ENCODE measurements at places on chromosomes 3 and 15.

DNA sequence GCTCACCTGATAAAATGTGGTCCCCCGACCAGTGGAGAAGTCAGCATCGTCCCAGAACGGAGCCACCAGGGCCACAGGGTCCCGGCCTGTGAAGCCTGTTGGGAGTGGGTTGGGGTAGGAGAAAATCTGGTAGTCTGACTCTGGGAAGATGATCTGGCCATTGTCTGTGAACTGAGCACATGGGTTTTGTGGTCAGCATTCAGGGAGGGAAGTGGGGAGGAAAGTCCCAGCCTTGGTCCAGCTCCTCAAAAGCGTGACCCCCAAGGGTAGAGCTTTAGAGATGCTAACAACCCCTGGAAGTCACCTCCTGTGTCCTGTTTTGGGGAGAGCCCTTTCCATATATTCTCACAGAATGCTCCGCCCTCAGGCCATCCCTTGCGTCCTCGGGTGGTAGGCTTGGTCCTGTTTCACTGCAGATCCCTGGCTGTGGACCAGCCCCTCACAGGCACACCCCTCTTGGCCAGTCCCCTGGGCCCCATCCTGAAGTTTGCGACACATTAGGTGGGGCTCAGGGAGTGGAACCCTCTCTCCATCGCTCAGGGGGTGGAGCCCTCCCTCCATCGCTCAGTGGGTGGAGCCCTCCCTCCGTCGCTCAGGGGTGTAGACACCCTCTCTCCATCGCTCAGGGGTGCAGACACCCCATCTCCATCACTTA, 40.0 kb downstream of the MUC4 start:
- no peak for DNase-seq

DNA sequence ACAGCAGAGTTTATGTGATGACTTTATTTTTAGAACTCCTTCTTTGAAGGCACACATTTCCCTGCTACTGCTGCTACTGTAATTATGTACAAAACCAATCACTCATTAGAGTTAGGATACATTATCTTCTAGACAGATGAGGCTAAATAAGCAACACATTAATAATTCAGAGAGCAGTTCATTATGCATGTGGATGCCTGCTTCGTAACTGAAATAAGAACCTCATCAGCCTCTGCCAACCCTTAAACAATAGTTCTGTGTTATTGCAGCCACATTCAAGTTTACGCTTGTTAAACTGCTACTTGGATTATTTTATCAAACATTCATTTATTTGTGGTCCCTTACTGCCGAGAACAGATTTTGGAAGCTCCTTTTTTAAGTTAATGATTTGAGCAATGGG, 52.5 kb upstream of the C15orf61 start:
- no peak for DNase-seq

DNA sequence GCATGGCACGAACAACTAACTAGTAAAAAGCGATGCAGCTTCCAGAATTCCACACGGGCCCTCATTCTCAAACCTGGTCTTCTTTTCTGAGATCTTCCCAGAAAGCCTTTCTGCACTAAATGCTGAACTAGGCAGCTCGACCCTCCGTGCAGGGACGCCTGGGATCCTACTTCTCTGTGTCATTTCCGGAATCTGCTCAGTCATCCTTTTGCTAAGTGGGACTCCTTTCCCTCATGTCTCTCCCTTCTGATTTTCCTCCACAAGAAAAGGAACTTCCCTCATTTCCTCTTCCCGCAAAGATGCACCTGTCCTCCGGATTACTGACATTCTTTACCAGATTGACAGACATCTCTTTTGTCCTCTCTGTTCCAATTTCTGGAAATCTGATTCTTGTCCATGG, 9.2 kb upstream of the HES1 start:
- no peak for DNase-seq

GRCh38 chr3:127978636-127979035, 63.6 kb downstream of the KBTBD12 start:
- DNase-seq = no peak

DNA sequence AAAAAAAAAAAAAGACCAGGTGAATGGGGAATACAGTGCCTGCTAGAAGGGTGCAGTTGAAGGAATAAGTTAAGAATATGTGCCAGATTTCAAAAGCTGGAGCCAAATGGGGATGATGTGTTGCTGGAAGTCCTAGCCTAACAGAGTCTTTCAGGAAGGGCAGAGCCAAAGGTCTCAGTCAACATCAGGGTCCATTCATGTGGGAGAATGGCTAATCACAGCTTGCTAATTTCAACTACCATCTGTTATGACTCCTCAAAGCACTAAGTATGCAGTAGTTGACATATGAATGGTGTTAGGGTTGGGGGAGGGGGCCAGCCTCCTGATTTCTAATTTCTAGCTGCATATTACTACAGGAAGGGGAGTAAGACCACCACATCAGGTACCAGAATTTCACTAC, 4.4 kb downstream of the ZBTB38 start:
- DNase-seq = no peak

- no peak for DNase-seq
Observed at GRCh38 chr3:16427103-16427965, 86.2 kb downstream of the RFTN1 start.

DNA sequence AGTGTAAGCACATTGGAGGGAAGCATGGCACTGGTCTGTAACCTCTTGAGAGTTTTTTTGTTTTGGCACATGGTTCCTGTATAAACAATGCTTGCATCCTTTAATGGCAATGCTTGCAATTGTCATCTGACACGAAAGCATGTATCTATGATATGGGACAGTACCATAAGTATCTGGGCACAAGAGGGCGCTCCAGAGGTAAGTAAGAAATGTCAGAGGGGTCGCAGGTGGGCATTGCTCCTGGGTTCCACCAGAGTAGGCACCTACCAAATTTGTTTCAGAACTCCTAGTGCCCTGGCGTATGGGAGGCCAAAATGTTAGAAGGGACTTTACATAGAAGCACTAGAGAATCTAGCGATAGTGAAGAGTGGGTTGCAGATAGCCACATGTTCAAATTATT, 58.7 kb upstream of the BCHE start:
- DNase-seq = no peak

DNA sequence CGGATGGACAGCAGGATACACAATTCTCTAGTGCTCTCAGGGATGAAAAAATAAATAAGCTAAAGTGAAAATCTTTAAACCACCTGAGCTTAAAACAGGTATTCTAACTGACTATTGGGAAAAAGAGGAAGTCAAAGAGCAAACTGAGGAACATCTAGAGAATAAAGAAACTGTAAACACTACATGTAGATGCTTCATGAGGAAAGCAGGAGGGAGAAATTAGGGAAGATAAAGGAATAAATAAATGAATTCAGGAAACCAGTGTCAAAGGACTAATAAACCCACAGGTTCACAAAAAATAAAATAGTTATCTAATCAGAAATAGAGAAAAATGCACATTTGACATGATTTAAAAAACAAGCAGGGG, 525 bp upstream of the MCCC1 start:
- DNase-seq = no peak

DNA sequence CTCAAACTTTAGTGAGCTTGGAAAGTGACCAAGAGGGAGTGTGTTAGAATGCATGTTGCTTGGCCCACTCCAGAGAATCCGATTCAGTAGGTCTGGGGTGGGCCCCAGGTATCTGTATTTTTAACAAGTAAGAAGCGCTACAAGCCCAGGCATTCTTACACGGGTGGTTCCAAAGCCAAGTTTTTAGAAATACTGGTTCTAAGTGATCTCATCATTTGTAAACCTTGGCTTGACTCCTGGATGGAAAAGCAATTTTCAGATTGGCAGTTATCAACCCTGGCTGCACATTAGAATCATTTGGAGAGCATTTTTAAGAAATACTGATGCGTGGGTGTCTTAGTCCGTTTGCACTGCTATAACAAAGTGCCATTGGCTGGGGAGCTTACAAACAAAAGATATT, 27.3 kb upstream of the ST8SIA2 start:
- DNase-seq = no peak

- DNase-seq = no peak
Observed at GRCh38 chr15:36401586-36401966, 177.8 kb upstream of the CDIN1 start.

GRCh38 chr3:167406876-167407492, 26.9 kb upstream of the ZBBX start:
- DNase-seq = peak; percentile 4

- DNase-seq = no peak
Observed at GRCh38 chr3:26962492-26963360, 340.2 kb downstream of the LRRC3B start.

DNA sequence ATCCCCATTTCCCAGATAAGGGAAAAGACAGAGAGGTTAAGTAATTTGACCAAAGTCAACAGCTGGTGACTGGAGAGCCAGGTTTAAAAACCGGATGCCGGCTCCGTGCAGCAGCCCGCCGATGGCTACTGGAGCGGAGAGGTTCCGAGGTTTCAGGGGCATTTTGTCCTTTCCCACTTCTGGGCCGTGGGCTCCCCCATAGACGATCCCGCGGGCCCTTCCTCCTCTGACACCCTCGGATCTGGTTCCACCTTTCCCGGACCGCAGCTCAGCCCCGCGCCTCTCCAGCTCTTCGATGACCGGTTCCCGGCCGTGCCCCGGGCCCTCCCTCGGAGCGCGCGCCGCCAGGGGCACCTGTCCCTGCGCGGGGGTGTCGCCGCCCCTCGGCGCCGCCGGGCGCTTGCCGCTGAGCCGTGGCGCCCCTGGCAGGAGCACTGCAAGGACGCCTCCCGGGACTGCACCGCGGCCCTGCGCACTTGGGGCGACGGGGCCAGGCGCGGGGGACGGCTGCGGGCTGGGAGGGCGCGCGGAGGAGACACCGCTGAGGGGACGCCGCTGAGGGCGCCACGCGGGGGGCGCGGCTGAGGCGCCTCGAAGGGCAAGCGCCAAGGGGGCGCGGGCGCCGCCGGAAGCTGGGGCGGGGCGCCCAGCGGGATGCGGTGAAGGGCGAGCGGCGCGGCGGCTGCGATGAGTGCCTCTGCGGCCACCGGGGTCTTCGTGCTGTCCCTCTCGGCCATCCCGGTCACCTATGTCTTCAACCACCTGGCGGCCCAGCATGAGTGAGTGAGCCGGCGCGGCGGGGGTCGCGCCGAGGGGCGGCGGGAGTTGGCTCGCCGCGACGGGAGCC, at the start of gene TM6SF1:
Gene TM6SF1 (plus strand): TSS at position 652 of the 847 bp plus-strand sequence. CDS start 36 bp downstream, at position 688.
- peak; percentile 4 for DNase-seq

Measured in CD4-positive, alpha-beta T cell treated with Interferon alpha-2 for 1 hour (primary cell).